ENCODE measurements at places on chromosomes 5 and 9. TPM values are rescaled to one million over a fixed set of nuclear protein-coding genes. Genes with fewer than 3 reads are reported as not detected.

The CARD9 gene
- 0.41 TPM for total RNA-seq

The HAPLN1 gene
- 5.7 TPM for total RNA-seq

The NTMT1 gene
- 11.4 TPM for total RNA-seq

The CCL28 gene
- 0.41 TPM for total RNA-seq

The CDKN2A gene
- under 0.01 TPM for total RNA-seq

The OR1J2 gene
- total RNA-seq = not detected

The CD14 gene
- total RNA-seq = 11.4 TPM

The SEMA4D gene
- 7.7 TPM for total RNA-seq

The ZNF454 gene
- 9.0 TPM for total RNA-seq

DNA sequence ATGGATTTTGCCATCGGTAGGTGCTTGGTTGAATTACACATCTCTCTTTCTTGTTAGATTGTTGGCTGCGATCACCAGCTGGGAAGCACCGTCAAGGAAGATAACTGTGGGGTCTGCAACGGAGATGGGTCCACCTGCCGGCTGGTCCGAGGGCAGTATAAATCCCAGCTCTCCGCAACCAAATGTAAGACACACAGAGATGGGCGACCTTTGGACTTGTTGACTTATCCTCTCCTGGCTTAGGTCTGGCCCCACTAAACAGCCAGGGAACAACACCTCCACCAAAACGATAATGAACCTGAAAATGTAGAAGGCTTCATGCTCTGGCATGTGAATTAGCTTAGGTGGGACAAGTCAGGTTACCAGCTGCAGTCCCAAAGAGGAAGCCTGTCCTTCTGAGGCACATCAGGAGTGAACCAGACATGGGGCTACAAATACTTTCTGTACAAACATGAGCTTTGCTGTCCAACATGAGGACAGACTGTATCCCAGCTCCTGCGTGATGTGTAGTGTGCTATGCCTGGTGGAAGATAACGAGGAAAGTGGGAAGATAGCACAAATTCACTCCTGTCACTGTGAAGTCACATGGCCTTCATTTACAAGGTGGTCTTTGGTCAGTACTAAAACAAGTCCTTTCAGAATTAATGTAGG lies 148.4 kb downstream of the ADAMTSL1 start:
- no peak for DNase-seq

DNA sequence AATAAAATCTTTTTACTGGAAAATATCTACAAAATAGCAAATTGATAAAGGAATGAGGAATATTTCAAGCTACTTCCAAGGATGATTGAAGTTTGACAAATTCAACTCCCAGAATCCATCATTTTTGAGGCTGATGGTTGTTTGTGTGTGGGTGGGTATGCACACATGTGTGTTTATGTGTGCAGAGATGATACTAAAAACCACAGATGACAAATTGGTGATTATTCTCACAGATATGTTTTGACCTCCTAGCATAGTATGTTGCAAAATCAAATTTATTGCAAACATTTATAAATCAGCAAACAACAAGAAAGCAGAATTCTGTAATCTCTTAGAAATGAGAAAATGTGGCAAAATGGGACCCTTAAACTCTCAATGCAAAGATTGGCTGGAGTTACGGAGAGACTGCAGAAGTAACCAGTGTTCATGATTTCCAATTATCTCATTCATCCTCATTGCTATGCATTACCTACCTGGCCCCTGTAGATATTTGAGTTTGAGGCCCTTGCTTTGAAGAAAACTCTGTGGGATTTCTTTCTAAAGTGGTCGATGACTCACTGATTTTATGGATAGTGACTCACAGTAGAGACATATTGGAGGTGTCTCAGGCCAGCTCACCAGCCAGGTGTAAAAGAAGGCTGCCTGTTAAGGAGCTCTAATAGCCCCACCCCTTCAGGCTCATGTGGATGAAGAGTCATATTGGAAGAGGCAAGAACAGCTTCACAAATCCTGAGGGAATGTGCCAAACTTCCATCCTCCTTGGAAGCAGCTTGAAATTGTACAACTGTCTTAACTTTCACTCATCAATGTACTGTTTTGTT lies 44.6 kb upstream of the TMC1 start:
- DNase-seq = no peak

DNA sequence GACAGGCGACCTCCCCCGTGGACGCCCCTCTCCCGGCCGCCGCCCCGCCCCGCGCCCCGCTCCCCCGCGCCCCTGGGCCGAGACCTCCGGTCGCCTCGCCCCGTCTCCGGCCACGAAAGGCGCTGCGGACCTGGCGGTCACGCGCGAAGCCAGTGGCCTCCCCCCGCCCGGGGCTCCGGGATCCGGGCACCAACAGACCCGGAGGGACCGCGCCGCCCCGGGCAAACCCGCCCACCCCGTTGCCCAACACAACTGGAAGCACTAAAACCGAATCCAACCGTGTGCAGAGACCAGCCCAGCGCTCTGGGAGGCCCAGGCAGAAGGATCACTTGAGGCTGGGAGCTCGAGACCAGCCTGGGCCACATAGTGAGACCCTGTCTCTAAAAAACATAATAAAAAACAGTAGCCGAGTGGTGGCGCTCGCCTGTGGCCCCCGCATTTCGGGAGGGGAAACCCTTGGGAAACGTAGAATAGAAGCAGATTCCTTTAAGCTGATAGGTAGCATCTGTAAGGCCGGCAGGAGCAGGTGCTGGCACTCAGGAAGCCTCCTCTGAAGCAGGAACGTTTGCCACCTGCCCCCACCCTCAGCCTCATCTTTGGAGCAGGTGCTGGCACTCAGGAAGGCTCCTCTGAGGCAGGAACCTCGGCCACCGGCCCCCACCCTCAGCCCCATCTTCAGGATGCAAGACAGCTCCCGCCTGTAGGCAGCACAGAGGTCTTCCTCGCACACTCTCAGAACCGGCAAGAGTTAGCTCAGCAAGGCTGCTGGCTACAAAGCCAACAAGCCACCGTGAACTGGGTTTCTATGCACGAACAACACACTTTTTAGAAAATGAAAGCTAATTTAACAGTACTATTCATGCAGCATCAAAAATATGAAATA lies 4.6 kb upstream of the SLC9A3 start:
- DNase-seq = no peak

DNA sequence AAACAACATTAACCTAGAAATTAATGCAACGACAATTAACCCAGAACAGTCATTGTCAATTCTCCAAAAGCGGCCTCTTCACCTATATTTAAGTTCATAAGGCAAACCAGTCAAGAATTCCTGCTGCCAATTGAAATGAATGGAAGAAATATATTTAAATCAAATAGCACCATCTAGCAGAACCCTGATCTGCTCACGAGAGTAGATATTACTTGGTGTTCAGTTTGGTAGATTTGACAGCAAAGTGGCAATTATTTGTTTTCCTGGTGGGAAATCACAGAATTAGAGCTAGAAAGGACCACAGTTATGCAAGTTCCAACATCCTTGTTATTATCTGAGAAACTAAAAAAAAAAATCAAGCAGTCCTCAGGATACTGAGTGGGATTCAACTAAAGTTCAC lies 2.3 kb downstream of the SSBP2 start:
- DNase-seq = no peak

- no peak for DNase-seq
Observed at GRCh38 chr5:73967347-73967746, 341.4 kb downstream of the ARHGEF28 start.

GRCh38 chr5:61949054-61949678 lies 356.8 kb upstream of the KIF2A start:
- peak; percentile 26 for DNase-seq

DNA sequence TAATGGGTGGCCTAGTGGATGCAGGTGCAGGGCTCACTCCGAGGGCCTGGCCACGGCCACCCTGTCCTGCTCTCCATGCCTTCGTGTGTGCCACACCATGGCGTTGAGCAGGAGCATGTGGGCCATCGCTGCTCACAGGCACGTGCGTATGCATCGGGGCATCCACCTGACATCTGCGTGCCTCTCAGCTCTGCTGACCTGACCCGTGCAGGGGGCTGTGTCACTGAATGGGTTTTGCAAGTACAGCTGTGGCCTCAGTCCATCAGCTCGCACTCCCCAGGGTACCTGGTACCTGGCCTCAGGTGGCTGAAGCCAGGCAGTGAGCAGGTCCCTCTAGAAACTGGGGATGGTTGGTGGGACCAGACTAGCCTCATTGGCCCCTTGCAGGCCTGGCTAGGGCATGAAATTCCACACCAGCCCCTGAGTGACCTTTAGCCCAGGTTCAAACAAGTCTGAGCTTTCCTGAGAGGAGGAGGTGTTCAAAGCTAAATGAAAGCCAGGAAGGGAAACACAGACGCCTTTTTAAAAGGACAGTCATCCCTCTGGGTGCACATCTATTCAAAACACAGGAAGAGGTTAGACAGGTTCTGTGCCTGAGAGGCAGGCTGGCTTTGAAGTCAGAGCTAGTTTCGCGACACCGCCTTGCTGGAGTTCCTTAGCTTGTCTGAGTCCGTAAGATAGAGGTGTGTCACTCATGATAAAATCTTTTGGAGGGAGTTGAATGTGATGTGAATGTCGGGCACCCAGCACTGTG lies 74.0 kb downstream of the MACROH2A1 start:
- no peak for DNase-seq

GRCh38 chr5:77847129-77847460 lies 71.0 kb upstream of the TBCA start:
- DNase-seq = no peak

GRCh38 chr9:2230362-2230761 lies 215.2 kb downstream of the SMARCA2 start:
- no peak for DNase-seq

DNA sequence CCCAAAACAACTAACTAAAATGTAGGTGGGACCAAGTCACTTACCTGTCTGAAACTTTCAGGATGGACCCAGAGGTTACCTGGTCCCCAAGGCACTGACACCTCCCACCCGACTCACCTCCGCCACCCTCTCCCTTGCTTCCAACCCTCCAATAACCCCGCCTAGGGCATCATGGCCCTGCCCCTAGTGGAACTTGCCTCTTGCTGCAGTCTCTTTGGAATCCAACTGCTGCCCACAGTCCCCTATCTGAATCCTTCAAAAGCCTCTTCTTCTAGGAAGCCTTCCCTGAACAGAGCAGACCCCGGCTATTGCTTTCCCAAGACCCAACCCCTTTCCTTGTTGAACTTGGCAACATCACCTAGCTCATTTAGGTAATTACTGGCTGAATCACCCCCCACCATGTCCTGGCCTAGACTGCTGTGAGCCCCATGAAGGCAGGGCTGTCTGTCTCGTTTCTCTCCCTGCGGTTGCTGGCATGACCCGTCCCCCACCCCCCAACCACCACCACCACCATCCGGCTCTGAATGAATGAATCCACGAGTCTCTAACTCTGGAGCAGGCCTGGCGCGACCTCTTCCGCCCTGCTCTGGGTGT lies 9.4 kb downstream of the CRB2 start:
- DNase-seq = no peak

- DNase-seq = no peak
Observed at GRCh38 chr9:87569008-87569509, 71.4 kb downstream of the DAPK1 start.

GRCh38 chr9:92517046-92517445 lies 18.7 kb downstream of the ECM2 start:
- DNase-seq = no peak

- no peak for DNase-seq
Observed at GRCh38 chr9:112049811-112050516, 125.1 kb downstream of the SUSD1 start.

DNA sequence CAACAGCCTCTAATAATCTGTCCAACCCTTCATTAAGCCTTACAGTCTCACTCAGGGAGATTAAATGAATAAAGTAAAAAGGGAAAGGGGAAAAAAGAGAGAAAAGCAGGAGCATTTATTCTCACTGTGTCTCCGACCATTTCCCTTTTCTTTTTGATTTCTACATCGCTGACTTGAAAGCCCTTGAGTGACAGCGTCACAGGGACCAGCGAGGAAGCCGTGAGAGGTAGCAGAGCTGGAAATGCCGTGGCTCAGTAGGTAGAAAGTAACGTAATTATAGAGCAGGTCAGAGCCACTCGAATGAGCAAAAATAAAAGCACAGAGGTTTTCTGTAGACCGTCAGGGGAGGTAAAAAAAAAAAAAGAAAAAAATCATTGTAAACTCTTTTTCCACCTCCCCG lies 52.4 kb downstream of the ASS1 start:
- DNase-seq = no peak

DNA sequence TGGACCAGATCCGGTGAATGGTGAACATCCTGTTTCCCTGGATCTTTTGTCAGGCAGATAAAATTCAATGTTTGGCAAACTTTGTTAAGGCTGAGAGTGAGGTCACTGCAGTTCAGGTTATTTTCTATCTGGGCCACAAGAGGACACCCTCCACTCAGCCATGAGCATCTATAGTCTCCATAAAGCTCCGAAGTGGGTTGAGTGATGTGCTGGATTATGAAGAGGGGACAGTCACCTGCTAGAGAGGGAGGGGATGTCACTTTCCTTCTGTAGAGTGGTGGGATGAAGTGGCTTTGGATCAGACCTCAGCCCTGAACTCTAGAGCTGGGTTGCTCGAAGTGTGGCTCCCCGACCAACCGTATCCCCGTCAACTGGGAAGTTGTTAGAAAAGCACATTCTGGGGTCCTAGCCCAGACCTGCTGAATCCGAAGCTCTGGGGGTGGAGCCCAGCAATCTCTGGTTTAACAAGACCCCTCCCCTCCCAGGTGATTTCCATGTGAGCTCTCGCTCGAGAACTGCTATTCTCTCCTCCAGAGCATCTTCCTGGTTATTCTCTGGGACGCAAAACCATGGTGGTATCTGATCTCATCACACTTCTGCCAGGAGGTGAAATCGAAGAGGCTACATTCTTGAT lies 31.8 kb upstream of the FGF1 start:
- no peak for DNase-seq

- DNase-seq = no peak
Observed at GRCh38 chr9:86458191-86458855, 104.1 kb upstream of the TUT7 start.

GRCh38 chr5:171601266-171601881 lies 181.9 kb downstream of the FGF18 start:
- no peak for DNase-seq

DNA sequence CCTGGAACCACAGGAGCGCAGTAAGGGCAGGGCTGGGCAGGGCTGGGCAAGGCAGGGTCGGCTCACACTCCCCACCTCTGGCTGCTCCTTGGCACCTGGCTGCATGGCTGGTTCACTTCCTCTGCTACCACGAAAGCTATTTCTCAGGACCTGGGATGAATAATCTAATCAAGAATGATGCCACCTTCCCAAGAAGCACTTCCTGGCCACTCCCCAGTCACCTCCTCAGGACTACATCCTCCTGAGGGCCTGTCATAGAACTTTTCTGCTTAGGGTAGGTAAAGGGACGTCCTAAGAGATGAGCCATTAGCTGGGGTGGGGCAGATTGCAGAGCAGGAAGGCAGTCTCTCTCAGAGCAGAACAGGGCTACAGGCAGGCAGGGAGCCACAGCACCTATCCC lies 288.2 kb upstream of the MAP3K1 start:
- no peak for DNase-seq

GRCh38 chr5:136222580-136223235 lies 29.7 kb upstream of the SMIM32 start:
- DNase-seq = no peak

DNA sequence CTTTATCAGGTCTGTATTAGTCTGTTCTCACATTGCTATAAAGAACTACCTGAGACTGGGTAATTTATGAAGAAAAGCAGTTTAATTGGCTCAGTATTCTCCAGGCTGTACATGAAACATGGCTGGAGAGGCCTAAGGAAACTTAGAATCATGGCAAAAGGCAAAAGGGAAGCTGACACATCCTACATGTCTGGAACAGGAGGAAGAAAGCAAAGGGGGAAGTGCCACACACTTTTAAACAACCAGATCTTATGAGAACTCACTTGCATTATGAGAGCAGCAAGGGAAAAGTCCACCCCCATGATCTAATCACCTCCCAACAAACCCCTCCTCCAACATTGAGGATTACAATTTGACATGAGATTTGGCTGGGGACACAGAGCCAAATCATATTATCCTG lies 132.1 kb downstream of the PCSK1 start:
- DNase-seq = no peak

- no peak for DNase-seq
Observed at GRCh38 chr5:79255786-79256557, 20.0 kb downstream of the JMY start.
